ENCODE measurements at places on chromosomes 11 and 22.

DNA sequence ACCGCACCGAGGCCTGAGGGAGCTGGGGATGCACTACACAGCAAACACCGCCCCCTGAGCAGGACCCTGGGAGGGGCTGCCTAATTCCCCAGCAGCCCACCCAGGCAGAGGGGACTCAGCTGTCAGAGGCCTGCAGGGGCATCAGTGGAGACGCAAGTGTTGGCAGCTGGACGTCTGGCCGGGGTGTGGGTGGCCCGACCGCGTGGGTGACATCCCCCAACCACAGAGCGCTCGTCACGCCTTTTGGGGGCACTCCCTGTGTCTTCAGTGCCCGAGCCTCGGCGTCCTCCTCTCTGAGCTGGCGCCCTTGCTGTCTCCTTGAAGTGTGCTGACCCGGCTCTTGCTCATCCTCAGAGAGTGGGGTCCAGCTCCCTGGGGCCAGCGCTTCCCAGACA, 150.2 kb downstream of the BRD1 start:
- no peak for DNase-seq

DNA sequence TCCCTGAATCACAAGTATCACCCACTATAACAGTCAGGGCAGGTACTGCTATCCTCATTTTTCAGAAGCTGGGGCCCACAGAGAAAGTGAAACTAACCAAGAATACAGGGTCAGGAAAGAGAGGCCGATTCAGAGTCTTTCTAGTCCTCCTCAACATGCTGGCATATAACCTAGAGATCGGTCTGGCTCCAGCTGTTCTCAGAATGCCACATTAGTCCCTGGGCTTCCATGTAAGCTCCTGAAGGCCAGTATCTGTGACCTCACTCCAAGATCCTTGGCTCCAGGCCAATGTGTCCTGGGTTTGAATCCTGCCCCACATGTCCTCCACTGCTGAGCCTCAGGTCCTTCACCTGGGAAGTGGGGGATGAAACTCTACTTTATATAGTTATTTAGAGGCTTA, 50.4 kb downstream of the TENM4 start:
- DNase-seq: no peak

DNA sequence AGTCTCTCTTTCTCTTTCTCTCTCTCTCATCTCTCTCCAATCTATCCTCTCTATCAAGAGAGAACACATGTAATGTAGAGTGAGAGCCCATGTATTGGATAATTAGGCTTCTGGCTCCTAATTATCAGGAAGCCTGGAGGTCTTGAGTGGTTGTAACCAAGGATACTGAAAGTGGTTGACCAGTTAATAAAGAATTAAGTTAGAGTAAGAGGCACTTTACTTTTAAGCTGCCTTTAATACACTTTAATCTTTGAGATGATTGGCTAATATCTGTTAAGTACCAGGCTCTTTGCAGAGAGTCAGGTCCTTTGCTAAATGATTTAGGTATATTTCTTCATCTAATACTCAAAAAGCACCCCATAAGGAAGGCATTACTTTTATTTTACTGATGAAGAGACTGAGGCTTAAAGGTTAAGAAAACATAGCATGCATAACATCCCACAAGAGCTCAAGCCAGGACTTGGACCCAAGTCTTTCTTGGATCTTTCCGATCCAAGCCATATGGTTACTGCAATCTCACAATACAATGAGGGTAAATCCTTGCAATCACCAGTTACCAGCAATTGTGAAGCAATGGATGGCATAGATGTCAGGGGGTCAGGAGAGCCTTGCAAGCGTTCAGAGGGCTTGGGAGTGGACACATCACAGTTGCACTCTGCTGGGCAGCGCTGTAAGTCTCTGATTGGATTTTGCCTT, 22.1 kb downstream of the CD44 start:
- no peak for DNase-seq

DNA sequence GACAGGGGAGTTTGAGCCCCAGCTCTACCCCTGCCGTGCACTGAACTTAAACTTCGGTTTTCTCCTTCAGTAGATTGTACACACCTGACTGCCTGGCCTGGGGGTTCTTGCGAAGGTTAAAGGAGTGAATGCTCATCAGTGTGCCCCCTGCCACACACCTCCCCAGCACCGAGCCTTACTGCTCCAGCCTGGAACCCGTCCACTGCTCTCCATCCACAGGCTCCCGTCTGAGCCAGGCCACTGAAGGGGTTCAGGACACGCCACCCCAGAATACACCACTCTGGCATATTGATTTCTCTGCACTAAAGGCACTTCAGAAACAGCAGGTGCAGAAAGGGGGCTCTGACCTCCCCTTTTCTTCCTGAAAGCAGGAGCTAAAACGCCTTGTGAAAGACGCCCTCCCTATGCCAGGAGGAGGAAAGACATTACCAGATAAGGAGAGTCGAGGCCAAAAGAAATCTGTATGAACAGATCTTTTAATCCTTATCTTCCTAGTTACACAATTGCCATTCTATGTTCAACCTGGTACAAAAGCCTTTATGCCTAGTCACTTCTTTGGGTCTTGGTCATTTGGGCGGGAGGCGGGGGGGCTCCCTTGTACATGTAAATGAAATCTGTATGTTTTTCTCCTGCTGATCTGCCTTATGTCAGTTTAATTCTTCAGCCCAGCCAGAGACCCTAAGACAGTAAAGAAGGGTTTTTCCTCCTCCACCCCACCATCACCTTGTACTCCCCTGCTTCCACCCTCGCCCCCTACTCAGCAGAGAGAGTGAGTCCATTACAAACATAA, 1.9 kb upstream of the SSTR3 start:
- DNase-seq: no peak

DNA sequence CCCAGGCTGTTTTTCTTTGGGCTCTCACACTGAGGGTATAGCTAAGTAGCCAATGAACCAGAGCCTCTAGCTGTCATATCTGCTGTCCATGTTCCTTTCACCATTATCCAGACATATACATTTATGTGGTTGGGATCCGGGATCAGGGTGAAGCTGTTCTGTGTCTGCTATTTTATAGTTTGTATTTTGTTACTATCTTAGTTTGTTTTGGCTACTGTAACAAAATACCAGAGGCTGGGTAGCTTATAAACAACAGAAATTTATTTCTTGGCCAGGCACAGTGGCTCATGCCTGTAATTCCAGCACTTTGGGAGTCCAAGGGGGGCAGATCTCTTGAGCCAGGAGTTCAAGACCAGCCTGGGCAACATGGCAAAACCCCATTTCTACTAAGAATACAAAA, 40.5 kb upstream of the CABP7 start:
- no peak for DNase-seq

- DNase-seq: no peak
Measured at GRCh38 chr22:49515475-49515874, 312.2 kb downstream of the BRD1 start.

- DNase-seq: no peak
Measured at GRCh38 chr11:22521226-22521625, 104.4 kb downstream of the FANCF start.

GRCh38 chr11:130668751-130669150, 220.3 kb downstream of the ADAMTS15 start:
- DNase-seq: no peak

GRCh38 chr22:23269441-23270211, 89.3 kb downstream of the BCR start:
- no peak for DNase-seq

DNA sequence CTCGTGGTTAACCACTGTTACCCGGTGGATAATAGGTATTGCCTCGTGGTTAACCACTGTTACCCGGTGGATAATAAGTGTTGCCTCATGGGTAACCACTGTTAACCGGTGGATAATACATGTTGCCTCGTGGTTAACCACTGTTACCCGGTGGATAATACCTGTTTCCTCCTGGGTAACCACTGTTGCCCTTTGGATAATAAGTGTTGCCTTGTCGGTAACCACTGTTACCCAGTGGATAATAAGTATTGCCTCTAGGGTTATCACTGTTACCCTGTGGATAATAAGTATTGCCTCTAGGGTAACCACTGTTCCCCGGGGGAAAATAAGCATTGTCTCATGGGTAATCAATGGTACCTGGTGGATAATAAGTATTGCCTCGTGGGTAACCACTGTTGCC, 15.0 kb upstream of the NXPE4 start:
- no peak for DNase-seq

- DNase-seq: peak; percentile 91
Measured at GRCh38 chr11:122850076-122850631, 11.9 kb downstream of the CRTAM start.

- DNase-seq: no peak
Measured at GRCh38 chr22:19085233-19085718, 36.9 kb downstream of the DGCR2 start.

- no peak for DNase-seq
Measured at GRCh38 chr11:69617682-69618081, 23.3 kb upstream of the CCND1 start.

DNA sequence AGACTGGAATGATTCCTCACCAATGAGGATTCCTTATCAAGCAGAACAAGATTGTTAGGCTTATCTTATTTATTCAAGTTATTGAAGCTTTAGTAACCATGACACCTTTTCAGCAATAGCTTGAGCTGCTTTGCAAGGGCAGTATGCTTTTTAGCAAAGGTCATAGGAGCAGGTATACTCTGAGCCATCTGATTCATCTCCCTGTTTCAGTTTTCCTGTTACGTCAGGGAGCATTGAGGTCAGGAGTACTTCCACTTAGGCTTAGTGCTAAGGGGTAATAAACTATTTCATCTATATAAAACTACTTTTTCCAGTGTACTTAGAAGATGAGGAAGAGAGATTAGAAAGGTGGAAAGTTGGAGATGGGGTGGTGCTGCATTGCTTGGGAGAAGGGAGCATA, 17.7 kb upstream of the ANKRD42 start:
- DNase-seq: no peak

DNA sequence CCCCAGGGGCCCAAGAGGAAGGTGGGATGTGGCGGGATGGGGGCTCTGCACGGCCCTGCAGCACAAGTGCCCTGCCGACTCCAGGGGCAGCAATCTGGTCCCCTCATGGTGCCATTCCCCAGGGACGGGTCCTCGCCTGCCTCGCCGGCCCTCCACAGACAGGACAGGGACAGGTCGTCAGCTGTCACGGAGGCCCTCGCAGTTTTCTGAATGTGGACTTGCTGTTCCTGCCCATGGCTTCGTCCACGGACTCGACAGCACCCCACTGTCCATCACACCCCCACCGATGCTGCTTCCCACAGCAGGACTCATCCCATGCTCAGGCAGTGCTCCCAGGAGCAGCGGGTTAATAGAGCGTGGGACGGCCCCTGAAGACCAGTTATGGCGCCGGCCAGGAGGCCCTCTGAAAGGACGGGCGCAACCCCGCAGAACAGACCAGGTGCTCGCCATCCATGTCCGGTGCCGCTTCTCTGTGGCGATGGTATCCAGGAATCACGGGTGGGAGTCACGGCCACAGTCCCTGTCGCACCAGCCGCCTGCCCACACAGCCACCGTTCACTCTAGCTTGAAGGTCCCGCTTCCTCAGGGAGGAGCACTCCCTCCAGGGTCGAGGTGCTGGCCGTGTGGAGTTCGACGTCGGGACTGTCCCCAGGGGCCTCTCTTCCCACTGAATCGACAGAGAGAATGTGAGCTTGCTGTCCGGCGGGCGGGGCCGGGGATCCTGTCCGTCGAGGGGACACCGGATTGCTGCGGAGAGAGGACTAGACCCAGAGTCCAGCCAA, 18.5 kb upstream of the MUC2 start:
- DNase-seq: no peak

DNA sequence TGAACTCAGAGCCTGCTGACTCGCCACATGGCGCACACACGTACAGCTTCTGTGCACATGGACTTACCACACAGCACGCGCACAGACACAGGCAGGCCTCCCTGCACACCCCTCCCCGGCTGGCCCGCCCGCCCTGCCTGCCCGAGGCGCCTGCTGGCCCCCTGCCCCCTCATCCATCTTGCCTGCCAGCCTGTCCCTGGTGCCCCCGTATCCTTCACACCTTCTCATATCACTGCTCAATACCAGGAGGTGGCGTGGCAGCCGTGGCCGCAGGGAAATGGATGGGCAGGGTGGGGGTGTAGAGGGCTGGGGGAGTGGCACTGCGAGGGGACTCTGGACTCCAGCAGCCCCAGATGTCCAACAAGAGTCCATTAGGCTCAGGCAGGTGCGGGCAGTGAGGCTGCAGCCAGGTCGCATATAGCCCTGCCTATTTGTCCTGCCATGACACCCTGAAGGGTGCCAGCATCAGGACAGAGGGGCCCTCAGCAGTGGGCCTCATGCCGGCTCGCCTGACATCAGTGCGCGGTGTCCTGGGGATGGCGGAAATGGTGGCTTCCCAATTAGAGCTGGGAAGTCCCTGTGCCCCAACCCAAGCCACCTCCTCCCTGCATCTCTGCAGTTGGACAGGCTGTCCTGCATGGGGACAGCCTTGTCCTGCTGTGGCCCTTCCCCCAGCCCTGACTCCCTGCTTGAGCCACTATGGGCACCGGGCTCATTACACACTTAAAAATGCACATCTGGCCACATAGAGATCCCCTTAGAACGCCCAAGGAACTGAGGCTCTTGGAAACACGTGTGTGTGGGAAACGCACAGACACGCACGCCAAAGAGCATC, 2.0 kb upstream of the TBX10 start:
- DNase-seq: no peak

GRCh38 chr11:105910095-105910715, 111.8 kb downstream of the MSANTD4 start:
- no peak for DNase-seq

GRCh38 chr22:35601743-35602615, 15.2 kb downstream of the MB start:
- no peak for DNase-seq

GRCh38 chr11:129283141-129283540, 91.0 kb upstream of the ARHGAP32 start:
- no peak for DNase-seq

- DNase-seq: no peak
Measured at GRCh38 chr22:25745341-25746011, 3.5 kb downstream of the MYO18B start.

DNA sequence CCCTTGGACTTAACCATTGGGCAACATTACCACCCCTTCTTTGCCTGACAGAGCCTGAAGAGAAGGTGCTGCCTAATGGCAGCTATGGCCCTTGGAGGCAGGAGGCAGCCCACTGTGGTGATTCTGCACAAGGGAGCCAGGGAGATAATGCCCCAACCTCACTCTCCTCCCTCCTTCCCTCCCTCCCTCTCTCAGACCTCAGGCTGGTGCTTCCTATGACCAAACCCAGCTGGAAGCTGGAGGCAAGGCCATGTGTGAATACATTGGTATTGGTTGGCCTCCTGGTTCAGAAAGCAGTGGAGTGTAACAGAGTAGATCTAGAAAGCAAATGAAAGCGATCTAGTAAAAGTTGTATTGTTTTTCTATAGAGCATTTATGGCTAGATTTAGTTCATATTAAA, 233.1 kb downstream of the CSNK2A3 start:
- no peak for DNase-seq

All from stimulated activated effector memory CD8-positive, alpha-beta T cell treated with anti-CD3 and anti-CD28 coated beads, Interleukin-12 subunit alpha, Interleukin-12 subunit beta, amount 100 ng/mL, for 72 hours (primary cell).